ENCODE measurements at places on chromosomes 6 and 20.

- no peak for DNase-seq
Observed at GRCh38 chr6:149043476-149044130, 273.9 kb upstream of the TAB2 start.

DNA sequence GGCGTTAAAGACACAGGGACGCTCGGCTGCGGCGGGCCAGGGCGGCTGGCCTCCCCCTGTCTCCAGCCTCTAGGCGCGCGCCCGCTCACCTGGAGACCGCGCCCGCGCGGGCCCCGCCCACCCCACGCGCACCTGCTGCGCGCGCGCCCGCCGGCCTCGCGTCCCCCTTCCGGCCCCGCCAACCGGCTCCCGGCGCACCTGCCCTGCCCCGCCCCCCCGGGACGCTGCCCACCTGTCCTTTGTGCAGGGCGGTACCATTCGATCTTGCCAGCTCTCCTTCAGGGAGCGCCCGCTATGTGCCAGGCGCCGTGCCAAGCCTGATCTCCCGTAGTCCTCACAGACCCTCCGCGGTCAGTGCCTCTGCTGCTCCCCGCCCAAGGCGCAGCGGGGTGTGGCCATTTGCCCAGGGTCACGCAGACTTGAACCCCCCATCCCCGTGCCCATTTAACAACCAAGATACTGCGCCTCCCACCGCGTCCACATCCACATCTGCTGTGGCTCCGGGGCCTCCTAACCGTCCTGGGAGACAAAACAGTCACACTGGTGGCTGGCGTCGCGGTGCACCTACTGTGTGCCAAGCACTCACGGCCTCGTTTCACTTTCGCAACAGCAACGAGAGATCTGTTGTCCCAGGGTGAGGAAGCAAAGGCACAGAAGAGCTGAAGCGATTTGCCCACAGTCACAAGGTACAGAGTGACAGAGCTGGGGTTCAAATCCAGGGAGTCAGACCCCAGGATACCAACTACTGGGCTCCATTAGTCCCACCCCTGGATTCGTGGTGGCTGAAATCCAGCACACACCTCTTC is 48.1 kb downstream of the NOL4L start:
- DNase-seq, result no peak

GRCh38 chr6:121309768-121310469 is 24.4 kb downstream of the TBC1D32 start:
- no peak for DNase-seq

DNA sequence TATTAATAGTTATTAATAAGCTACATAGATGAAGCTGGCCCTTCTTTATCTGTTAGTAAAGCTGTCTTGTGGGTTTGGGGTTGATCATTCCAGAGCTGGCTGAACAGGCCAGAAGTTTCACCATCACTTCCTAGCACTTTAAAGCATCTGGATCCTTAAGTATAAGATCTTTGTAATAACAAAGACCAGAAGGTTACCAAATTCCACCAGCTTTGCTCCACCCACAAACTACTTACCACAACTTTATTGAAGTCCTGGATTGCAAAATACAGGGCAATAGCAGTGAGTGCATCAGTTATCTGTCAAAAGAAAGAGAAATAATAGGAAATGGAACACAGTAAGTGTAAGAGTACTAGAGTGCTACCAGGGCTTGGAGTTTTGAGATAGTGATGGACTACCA is 33.0 kb downstream of the PIGU start:
- no peak for DNase-seq

- no peak for DNase-seq
Observed at GRCh38 chr20:35508493-35509218, 20.8 kb downstream of the C20orf173 start.

GRCh38 chr6:152394303-152394702 is 242.9 kb downstream of the SYNE1 start:
- no peak for DNase-seq

DNA sequence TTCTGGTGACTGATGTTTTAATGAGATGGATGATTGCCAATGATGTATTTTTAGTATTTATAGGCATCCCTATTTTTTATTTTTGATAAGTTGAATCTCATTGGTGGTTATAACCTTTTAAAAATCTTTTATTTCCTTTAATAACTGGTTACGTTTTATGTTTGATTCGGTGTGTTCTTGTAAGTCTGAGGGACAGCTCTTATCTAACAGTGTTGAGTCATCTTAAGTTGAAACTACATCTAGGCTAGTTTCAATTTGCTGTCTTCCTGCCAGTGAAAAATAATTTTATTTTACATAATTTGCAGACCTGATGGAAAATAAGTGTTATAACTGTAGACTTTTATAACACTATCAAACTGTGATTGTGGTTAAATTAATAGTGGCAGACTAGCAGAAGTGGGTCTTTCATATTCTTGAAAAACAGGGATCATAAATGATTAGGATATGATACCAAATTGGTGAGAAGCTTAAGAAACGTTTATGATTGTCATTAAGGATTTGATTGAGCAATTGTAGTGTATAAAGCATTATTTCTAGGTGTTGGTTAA is 4.6 kb downstream of the AFDN start:
- no peak for DNase-seq

- DNase-seq, result no peak
Observed at GRCh38 chr6:111982681-111983080, 71.2 kb upstream of the CCN6 start.

DNA sequence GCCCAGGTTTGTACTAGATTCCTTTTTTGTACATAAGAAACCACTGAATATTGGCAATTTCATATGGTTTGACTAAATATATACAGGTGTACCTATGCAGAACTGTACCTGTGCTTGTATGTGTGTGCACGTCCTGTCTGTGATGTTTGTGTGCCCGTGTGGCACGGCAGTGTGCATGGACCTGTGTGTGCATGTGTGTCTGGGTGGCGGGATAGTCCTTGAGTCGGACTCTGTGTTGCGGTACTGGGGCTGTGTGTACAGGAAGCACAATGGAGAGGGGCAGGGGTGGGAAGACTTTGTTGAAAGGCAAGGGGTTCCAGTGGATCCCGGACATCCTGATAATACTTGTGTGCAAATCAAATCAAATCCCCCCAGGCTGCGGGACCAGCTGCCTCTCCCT is 3.4 kb upstream of the FAM83C start:
- DNase-seq, result no peak

- DNase-seq, result no peak
Observed at GRCh38 chr6:30821862-30822784, 62.2 kb upstream of the DDR1 start.

- no peak for DNase-seq
Observed at GRCh38 chr6:15586503-15586902, 76.3 kb downstream of the DTNBP1 start.

GRCh38 chr6:142716097-142716496 is 228.9 kb downstream of the HIVEP2 start:
- no peak for DNase-seq

DNA sequence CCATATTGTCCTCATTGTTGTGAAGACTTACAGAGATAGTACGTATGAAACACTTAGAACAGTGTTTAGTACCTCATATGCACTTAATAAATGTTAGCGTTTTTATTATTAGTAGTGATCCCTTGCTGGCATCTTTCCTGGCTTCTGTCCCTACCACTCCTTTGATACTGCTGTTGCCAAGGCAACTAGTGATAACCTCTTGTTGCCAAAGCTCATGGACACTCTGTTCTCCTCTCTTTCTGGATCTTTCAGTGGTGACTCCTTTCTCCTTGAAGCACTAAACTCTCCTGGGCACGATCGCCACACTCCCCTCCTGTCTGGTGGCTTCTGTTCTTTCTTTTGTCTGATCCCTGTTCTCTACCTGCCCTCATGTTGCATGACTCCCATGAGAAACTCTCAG is 83.5 kb downstream of the FOXO3 start:
- no peak for DNase-seq

- no peak for DNase-seq
Observed at GRCh38 chr6:121627761-121628160, 192.3 kb downstream of the GJA1 start.

DNA sequence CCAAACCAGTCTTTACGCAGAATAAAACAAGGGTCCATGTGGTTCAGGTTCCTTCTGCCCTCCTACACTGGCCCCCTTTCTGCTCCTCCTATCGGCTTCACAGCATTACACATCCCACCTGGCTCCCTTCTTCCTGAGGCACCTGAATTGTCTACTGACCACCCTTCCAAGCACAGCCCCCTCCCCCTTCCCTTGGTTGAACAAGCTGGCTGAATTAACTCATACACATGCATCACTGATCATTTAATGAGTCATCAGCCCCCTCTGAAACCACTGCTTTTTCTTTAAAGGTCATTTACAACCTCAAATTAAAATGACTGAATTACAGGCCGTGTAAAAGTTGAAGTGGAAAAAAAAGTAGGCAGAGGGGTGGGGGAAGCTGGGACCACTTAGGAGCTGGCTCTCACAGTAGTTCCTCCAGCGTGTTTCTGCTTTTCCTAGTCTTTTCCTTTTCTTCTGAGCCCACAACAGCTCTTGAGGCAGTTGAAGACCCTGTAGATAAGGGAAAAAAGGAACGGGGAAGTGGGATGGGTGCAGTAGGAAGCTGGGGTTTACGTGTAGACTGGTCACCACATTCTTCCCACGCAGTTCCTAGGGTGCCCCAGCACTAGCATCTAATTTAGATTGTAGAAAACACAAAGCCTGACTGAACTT is 67.6 kb downstream of the FYN start:
- no peak for DNase-seq
